ENCODE measurements at places on chromosomes 7 and 10. TPM values are rescaled to one million over a fixed set of nuclear protein-coding genes. Genes with fewer than 3 reads are reported as not detected.

MMP21 gene
- not detected for total RNA-seq

SPACDR gene
- 4.1 TPM for total RNA-seq

CELF2 gene
- total RNA-seq, result 42.6 TPM

GHRHR gene
- total RNA-seq, result not detected

DNA sequence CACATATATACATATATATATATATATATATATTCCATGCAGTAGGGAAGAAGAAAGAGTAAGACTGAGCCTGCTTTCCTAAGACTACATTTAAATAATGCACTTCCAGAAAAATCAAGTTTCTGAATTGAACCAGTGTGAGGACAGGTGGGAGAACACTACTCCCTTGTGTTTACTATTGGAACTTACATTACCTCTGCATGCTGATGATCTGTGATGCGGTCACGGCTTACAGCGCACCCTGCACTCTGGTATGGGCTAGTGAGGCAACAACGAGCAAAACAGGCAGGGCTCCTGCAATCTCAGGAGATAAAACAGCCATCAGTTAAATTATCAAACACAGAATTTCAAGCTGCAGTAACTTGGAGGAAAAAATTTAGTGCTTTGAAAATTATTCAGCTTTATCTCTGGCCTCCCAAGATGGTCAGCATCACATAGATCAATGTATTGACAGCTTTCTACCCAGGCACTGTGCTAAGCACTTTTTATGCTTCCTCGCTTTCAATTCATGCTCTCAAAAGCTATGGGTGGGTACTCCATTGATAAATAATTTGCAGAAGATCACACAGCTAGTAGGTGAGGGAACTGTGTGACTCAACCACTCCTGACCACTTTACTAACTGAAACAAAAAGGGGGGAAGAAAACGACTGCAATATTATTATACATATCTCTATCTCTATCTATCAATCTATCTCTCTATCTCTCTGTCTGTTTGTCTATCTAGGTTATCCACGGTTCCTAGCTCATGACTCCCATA lies 20.5 kb upstream of the SLC16A12 start:
- DNase-seq, result no peak
- no peaks in the 10 kb centered on the region for H3K36me3 ChIP-seq
- no peaks in the 10 kb centered on the region for H3K27me3 ChIP-seq
- H3K27ac ChIP-seq, result no peak overlapping the region

DNA sequence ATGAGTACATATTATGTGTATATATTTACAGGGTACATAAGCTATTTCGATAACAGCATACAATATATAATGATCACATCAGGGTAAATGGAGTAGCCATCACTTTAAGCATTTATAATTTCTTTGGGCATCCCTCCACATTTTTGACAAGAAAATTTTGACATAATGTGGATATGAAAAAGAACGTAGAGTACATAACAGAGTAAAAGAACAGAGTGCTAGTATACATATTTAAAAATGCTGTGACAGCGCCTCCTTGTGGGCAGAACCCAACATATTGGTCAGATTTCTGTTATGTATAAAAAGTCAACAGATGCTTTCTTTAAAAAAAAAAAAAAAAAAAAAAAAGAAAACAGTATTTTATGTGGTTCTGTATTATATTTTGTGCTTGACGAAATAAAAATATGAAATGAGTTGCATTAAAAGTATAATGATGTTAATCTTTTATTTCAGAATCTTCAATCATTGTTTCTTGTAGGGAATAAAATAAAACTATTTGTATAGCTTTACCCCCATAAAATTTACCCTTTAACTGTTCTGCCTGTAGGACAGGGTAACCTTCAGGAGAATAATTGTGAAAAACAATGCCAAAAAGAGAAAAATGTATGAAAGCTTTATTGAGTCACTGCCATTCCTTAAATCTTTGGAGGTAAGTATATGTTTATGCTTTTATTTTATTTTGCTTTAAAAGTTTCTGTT lies 18.3 kb upstream of the HBP1 start:
- H3K4me1 ChIP-seq, result peaks cover 13% of the 10 kb centered on the region
- H3K27me3 ChIP-seq, result no peaks in the 10 kb centered on the region
- H3K27ac ChIP-seq, result peak overlapping the region; percentile 20
- H3K4me3 ChIP-seq, result no peak overlapping the region

DNA sequence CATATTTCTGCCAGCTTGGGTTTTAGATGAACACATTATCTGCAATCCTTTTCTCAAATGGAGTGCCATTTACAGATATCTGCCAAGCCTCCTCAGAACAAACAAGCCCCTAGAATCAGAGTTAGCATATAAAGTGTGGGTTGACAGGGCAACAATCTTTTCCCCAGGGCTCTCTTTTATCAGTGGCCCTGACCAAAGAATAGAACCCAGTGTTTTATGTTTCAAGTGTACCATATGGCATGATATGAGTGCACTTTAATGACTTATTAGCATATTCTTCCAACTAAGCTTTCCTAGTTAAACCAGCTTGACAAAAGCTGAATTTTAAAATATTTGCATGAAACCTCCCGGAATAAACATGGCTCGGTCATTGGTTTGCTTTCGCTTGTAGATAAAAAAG lies 57.3 kb downstream of the EVX1 start:
- H3K4me1 ChIP-seq, result no peaks in the 10 kb centered on the region
- no peak overlapping the region for H3K27ac ChIP-seq
- DNase-seq, result no peak
- no peaks in the 10 kb centered on the region for H3K36me3 ChIP-seq

DNA sequence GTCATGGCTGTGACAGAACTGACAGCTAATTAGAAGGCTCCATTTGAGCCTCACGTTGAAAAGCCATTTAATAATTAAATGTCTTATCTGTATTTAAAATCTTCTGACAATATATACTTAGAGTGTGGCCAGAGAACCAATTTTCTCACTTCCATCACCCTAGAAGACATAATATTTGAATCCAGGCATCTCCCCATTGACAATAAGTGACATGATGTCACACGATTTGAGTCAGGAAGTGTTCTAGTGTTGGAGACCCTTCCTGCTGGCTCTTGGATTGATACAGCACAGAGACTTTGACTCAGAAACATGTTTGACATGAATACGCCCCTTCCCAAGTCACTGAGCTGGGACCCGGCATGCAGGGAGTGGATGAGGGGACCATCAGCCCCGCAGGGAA lies 85.9 kb downstream of the SLIT1 start:
- H3K4me1 ChIP-seq, result no peaks in the 10 kb centered on the region
- DNase-seq, result no peak
- no peaks in the 10 kb centered on the region for H3K27me3 ChIP-seq

DNA sequence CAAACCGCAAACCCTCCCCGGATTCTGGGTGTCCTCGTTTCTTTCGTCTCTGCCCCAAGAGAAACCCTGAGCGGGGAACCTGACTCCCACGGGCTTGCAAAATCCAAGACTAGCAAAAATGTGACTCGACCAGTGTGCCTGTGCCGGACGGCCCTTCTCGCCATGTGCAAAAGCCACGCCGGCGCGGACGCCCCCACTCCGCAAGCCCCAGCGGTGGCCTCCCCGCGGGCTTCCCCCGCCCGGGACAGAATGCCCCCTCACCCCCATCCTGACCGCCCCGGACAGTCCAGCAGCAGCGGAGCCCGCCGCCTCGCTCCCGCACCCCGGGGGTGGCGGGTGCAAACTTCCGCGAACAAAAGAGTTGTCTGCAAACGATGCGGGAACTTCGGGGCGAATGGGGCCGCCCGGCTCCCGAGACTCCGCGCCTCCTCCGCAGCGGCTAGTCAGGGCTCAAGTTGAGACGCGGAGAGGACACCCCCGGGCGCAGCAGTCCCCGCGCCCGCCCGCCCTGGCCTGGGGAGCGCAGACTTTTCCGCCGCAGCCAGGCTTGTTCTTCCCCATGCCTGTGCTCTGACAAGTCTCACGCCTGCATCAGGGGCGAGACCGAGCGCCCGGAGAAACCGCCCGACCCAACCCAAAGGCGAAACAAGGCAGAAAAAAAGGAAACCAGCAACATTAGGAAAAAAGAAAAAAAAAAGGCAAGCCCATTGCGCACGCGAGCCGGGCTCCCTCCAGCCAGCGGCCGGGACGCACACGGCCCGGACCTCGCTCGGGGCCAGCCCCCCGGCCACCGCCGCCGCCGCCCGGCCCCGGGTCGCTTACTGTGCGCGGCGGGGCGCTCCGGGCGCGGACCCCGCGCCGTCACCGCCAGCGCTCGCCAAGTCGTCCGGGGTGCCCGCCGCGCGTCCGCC lies 732 bp downstream of the FAM53B start:
- peak overlapping the region; percentile 44 for H3K27ac ChIP-seq
- DNase-seq, result peak; percentile 48
- no peaks in the 10 kb centered on the region for H3K36me3 ChIP-seq
- H3K4me3 ChIP-seq, result peak overlapping the region; percentile 93

GRCh38 chr10:97169911-97170693 lies 15.7 kb downstream of the SLIT1 start:
- no peaks in the 10 kb centered on the region for H3K27me3 ChIP-seq
- no peak overlapping the region for H3K27ac ChIP-seq
- no peak for DNase-seq
- no peaks in the 10 kb centered on the region for H3K36me3 ChIP-seq
- no peaks in the 10 kb centered on the region for H3K4me1 ChIP-seq

DNA sequence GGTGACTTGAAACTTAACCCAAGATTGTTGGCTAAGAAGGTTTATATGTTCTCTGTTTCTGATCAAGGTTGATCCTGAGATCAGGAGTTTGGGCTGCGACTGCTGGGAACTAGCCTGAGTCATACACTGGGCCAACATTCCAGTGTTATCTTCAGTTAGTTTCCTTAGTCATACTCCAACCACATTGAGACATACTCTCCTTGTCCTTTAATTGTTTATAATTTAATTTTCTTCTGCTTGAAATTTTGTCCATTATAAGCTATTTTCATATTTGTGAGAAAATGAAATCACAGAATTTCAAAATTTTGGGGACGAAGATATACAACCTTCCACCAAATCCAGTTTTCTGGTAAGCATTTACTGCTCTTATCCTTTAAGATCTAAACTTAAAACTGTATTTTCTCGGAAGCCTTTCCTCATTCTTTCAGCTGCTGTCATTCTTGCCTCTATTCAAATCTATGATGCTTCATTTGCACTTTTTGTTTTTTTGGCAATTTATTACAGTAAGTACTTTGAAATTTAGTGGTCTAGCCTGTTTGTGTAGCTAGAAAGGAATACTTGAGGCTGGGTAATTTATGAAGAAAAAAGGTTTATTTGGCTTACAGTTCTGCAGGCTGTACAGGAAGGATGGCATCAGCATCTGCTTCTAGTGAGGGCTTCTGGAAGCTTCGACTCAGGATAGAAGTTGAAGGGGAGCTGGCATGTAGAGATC lies 63.4 kb upstream of the POT1 start:
- no peak overlapping the region for H3K4me3 ChIP-seq
- H3K36me3 ChIP-seq, result no peaks in the 10 kb centered on the region
- peak overlapping the region; percentile 42 for H3K27ac ChIP-seq

- DNase-seq, result no peak
- no peaks in the 10 kb centered on the region for H3K36me3 ChIP-seq
- H3K27ac ChIP-seq, result no peak overlapping the region
- peaks cover 2% of the 10 kb centered on the region for H3K4me1 ChIP-seq
- no peaks in the 10 kb centered on the region for H3K27me3 ChIP-seq
These were observed 28.7 kb upstream of the CD36 start for GRCh38 chr7:80609751-80610150.

DNA sequence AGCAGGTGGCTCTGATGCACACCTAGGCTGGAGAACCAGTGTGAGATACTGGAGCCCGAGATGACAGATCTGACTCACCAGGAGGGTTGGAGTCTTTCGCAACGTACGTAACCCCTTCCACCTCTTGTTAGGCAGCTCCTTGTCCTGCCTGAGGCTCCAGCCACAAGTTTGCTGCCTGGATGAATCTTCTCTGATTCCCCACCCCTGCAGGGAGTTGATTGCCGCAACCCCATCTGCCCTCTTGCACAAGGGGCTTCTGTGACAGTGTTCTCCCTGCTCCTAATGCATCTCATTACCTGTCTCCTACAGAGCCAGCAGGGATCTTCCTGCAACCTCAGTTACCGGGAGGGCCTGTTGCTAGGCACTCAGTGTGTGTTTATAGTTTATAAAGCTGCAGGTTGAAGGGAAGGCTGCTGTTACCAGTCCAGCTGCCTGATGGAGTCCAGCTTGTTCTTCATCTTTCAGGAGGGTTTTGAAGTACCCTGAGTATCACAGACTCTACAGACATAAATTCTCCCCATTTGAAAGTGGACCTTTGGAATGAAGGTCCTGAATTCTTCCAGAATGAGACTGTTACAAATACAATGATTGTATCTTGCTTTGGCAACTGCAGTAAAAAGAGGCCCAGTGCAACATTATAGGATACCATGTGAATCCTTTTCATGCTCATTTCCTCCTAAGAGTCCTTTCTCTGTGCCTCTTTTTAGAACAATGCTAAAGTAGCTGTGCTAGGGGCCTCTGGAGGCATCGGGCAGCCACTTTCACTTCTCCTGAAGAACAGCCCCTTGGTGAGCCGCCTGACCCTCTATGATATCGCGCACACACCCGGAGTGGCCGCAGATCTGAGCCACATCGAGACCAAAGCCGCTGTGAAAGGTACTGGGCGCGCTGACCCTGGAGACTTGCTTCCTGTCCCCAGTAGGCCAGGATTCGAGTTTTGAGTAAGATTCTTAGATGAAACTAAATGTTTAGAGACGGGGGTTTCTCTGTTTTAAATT lies 6.5 kb downstream of the MDH2 start:
- H3K4me3 ChIP-seq, result no peak overlapping the region
- H3K27me3 ChIP-seq, result no peaks in the 10 kb centered on the region
- no peak overlapping the region for H3K27ac ChIP-seq
- H3K4me1 ChIP-seq, result no peaks in the 10 kb centered on the region
- DNase-seq, result no peak

GRCh38 chr10:84029840-84030239 lies 109.5 kb upstream of the GHITM start:
- DNase-seq, result no peak
- H3K4me1 ChIP-seq, result no peaks in the 10 kb centered on the region
- H3K27me3 ChIP-seq, result no peaks in the 10 kb centered on the region

DNA sequence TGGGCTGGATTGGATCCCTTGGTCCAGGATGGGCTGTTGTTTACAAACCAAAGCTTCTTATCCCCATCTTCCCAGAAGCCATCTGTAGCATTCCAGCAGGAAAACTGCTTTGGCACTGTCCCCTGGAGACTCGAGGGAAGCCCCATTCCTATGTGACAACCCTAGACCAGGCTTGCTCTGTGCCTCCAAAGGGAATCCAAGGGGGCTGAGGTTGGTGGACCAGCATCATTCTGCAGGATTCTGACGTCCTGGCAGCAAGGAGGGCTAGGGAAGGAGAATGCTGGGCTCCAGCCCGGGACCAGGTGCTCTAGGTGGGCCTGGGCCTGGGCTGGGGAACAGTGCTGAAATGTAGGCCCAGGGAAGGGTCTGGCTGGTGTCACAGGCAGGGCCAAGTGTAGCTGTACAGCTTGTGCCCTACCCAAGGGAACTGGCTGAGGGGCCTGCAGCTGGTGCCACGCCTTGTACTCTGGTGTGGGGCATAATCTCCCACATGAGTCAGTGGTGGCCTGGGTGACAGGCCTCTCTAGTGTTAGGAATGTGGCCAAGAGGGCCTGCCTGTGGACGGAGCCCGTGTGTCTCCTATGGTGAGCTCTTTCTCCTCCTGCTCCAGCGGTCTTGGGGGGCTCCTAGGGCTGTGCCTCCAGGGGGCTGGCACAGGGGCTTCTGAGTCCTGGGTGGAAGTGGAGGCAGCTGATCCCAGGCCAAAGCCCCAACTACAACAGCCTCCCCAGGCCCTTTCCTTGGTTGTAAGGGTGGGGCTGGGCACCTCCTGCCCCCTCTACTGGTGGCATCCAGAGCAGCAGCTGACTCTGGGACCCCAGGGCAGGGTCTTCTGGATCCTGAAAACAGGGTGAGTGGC lies 25.2 kb downstream of the TRIM8 start:
- no peaks in the 10 kb centered on the region for H3K36me3 ChIP-seq
- H3K4me3 ChIP-seq, result no peak overlapping the region
- peaks cover 5% of the 10 kb centered on the region for H3K4me1 ChIP-seq
- H3K27ac ChIP-seq, result no peak overlapping the region
- H3K27me3 ChIP-seq, result no peaks in the 10 kb centered on the region
- DNase-seq, result no peak

Data from endothelial cell of umbilical vein (primary cell).